ENCODE measurements at places on chromosomes 11 and 22.

GRCh38 chr11:74736031-74736430, 4.8 kb upstream of the CHRDL2 start:
- DNase-seq: no peak

DNA sequence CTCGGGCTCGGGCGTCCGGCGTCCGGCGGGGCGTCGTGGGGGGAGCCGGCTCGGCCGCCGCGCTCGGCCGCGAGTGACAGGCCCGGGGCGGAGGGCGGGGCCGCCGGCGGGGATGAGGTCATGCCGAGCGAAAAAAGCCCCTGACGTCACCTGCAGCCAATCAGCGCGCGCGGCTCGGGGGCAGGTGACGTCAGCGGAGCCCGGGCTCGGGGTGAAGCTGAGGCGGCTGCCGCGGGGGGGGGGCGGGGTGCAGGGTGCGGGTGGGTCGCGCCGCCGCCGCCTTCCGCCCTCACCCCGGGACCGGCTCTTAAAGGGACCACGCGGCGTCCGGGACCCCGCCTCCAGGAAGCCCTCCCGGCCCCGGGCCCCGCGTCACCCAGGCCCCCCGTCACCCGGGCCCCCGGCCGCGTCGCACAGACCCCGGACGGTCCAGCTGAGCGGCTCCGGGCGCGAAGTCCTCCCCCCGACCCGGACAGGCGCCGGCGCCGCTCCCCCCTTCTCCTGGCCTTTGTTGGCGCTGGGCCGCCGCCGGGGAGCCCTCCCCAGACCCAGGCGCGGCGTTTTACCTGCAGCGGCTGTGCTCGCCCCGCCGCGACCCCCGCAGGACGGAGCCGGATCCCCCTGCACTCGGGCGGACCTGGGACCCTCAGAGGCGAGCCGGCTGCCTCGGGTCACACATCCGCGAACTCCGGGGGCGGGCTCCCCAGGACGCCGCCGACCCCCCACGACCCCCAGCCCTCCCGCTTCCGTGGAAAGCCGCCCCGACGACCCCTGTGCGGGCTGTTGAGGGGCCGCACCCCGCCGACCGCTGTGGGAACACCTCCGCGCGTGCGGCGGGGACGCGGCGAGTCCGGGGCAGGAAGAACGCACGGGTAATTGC, at the start of gene DUSP8:
Gene DUSP8 (minus strand): TSS at position 75 of the 880 bp plus-strand sequence. CDS start 6,445 bp downstream, outside the sequence.
- peak; percentile 89 for DNase-seq

GRCh38 chr11:82754410-82754809, 20.7 kb upstream of the FAM181B start:
- DNase-seq: no peak

- no peak for DNase-seq
These were observed 106.8 kb downstream of the DCDC1 start for GRCh38 chr11:31262761-31263160.

DNA sequence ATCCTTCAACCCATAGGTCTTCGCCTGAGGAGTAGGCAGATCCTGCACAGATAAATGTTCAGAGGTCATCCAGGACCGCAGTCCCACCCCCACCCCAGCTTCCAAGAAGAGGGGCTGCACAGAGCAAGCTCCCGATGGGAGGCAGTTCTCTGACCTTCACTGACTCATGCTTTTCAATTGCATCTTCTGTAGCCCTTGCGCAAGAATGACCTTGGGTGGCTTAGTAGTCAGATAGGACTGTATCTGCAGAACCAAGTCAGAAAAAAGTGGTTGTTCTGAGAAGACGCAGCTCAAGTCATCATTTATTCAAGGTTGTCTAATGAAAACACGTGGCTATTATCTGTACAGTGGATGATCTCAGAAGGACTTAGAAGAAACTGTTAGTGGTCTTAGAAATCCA, 16.4 kb upstream of the GRAMD1B start:
- DNase-seq: no peak

Data from stimulated activated CD8-positive, alpha-beta memory T cell treated with anti-CD3 and anti-CD28 coated beads, Interleukin-4, amount 100 ng/mL, for 4 hours (primary cell).